D721Med (cell line): ENCODE measurements at places on chromosomes 2 and 18.

DNA sequence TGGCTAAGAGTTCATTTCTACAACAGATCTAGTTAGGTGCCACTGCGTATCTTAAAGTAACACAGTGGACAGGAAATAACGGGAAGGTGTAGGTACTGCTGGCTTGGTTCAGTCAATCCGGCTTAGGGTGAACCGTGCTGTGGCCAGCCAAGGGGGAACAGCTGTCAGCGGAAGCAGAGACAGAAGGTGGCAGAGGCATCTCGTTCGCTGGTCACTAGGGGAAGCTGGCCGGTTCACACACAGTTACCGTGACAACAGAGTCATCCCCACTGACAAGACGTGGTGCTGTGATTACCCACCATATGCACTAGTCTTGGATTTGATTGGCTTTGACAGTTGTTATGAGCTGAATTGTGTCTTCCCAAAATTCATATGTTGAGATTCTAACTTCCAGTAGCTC is 58.8 kb upstream of the HDAC4 start:
- DNase-seq, result no peak

- no peak for DNase-seq
Measured at GRCh38 chr2:102094917-102095316, 47.6 kb upstream of the IL1R1 start.

DNA sequence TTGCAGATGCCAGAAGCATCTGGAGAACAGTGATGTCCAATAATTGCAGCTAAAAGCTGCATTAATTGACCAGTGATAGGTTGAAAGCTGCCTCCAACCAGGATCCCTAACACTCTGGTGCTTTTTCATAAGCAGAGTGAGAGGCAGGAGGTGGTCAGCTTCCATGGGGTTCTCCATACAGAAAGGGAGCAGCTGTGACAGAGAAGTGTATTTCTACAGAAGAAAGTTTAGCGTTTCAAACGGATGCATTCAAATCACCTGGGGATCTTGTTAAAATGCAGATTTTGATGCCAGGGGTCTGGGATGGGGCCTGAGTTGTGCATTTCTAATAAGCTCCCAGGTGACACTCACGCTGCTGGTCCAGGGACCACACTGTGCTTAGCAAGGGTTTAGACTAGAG is 216.5 kb upstream of the NRP2 start:
- no peak for DNase-seq

- no peak for DNase-seq
Measured at GRCh38 chr2:46170026-46170425, 127.2 kb upstream of the EPAS1 start.

- DNase-seq, result no peak
Measured at GRCh38 chr2:163436963-163437362, 298.8 kb downstream of the FIGN start.

GRCh38 chr2:145116834-145117725 is 597.2 kb upstream of the ZEB2 start:
- DNase-seq, result no peak

DNA sequence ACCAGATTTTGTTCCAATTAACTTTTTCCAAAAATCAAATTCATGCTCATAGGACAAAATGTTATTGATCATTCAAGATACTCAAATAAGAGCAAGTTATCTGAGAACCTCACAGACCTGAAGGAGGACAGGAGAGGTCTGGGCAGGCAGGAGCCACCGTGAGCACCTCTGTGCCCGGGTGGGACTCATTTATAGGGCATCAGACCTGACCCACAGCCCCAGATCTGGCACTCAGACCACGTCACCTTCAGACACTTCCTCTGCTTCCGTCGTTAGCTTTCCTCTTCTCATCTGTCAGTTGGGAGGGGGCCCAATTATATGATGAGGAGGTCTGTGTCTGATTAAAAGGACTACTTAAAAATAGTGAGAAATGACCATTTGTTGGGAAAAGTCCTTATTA is 169.4 kb downstream of the EIPR1 start:
- no peak for DNase-seq

GRCh38 chr18:13934676-13935075 is 19.3 kb upstream of the MC2R start:
- DNase-seq, result no peak

DNA sequence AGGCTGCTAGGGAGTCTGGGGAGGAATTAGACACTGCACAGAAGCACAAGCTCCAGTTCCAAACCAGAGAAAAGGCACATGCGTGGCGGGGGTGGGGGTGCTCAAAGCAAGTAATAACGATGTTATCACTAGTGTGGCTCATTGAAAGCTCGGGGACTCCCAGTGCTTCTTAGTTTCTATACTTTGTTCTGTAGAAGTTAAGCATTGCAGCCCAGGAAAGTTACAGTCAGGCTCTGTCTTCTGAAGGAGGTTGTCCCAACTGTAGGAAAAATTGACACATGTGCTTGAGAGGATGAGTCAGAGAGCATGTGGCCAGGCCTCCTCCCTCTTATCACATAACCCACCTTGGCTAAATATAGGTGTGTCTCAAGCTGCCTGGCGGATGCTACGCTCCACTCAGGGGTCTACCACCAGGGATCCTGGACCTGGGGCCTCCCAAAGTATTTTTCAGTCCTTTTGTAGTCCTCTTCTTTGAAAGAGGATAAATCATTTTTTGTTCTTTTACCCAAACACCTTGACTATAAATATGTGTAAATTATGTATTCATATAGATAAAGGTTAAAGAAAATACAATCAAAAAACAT is 3.8 kb downstream of the GALNT5 start:
- DNase-seq, result no peak

DNA sequence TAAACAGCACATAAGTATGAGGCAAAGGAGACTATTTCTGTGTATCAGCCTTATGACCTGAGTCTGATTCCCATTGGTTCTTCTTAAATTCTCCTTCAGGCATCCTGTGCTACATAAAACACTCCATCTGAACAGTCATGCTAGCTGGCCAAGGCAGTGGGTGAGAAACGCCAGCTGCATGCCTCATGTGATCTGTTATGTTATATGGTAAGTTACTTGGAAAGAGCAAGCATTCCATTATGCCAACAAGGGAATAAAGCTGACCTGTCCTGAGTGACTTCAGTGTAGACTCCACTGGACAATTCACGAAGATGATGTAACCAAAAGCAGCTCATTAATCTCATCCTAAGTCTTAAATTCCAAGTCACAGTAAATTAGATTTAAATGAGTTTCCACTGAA is 216.5 kb upstream of the FN1 start:
- no peak for DNase-seq

DNA sequence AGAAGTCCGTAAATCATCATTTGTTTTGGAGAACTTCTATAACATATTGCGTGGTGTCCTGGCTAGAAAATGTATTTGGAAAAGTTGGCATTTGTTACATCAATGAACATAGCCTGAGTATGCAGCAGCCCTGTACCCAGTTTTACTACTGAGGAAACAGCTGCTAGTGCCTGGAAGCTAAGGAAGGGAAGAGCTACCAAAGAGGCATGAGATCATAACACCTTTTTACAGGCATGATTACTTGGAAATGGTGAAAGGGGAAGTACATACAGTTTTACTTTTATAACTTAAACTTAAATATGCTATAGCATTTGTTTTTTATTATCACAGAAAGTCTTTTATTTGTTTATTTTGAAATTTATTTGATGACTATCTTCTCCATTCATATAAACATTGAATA is 128.4 kb upstream of the MC4R start:
- no peak for DNase-seq

DNA sequence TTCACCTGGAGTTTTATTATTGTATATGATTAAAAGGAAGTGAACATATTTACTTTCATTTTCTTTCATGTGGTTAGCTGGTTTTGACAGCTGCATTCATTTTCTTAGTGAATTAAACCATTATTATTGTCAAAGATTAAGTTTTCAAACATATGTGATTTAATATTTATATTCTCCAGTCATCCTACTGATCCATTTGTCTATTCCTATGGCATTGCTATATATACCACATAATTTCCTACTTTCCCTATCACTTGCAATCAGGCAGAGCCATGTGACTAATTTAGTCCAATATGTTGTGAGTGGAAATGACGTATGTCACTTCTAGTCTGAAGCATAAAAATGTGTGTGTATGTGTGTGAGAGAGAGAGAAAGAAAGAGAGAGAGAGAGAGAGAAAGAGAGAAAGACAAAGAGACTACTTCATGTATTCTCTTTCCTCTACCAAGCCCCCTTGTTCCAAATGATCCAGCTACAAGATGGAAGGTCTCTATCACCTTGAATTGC is 12.0 kb upstream of the TACR1 start:
- DNase-seq, result no peak

GRCh38 chr2:2942225-2942624 is 435.4 kb downstream of the EIPR1 start:
- no peak for DNase-seq

GRCh38 chr2:222572264-222572721 is 83.6 kb downstream of the FARSB start:
- no peak for DNase-seq

- no peak for DNase-seq
Measured at GRCh38 chr2:12127638-12128037, 381.2 kb downstream of the LPIN1 start.

DNA sequence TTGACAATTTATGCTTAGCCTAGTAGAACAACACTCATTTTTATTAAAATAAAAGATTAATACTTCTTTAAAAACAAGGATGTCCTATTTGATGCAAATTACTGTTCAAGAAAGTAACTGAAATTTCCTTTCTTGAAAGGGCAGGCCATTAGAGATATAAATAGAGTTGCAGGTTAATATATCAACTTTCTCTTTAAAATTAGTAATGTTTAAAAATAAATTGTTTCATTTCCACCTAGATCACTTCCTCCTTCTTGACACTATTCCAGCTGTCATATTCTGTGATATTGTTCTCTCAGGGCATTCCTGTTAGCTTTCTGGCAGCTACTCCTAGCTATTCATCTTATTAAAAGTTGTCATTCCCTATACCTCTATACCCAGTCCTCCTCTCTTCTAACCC is 357.9 kb upstream of the NRP2 start:
- DNase-seq, result no peak

DNA sequence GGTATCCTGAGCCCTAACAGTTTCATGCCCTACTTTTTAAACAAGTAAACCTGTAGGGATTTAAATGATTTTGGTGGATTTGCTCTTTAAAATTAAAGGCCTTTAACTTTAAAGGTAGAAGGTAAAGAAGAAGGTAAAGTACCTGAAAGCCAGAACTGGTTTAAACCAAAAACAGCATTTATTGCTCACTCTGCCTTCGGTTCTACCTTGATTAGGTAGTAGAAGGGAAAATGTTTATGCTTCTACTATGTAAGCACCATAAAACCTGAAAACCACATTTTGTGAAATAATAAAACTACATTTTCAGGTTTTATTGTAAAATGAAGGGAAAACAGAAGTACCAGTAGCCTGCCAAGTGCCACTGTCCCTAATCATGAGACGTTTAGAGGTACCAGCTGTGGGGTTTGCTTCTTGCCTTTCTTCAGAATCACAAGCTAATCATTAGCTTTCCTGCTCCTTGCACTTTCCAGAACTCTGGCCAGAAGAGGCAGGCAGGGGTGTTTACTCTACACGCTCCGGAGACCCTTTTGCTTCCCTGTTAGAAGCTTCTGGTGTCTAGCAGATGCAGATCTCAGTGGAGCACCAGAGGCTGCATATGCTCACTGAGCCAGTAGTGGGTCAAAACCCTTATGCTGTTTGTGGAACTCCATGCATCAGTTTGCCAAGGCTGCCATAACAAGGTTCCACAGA is 33.3 kb downstream of the RPIA start:
- no peak for DNase-seq

DNA sequence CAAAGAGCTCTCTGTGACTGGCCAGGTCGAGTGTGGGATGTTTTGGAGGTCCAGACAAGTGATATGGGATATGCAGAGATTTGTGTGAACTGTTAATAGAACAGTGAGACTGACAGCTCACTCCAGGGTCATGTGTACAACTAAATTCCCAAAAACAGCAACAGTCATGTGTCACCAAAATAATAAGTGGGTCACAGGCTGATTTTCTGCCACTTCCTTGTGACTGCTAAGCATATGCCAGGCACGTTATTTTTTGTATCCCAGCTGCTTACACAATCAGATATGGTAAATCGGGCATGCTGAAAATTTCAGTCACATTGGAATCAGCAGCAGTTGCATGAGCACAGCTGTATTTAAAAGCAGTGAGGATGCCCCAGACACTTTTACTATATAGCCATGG is 198.7 kb downstream of the PTGR3 start:
- DNase-seq, result no peak

GRCh38 chr2:3168230-3168891 is 209.3 kb downstream of the EIPR1 start:
- DNase-seq, result no peak

GRCh38 chr2:175414882-175415487 is 233.5 kb upstream of the ATP5MC3 start:
- DNase-seq, result no peak

- DNase-seq, result no peak
Measured at GRCh38 chr18:49022311-49023161, 71.8 kb upstream of the SMAD7 start.

- DNase-seq, result no peak
Measured at GRCh38 chr2:98478088-98478551, 33.5 kb downstream of the INPP4A start.

- DNase-seq, result no peak
Measured at GRCh38 chr2:38733300-38733971, 17.7 kb downstream of the SRSF7 start.

DNA sequence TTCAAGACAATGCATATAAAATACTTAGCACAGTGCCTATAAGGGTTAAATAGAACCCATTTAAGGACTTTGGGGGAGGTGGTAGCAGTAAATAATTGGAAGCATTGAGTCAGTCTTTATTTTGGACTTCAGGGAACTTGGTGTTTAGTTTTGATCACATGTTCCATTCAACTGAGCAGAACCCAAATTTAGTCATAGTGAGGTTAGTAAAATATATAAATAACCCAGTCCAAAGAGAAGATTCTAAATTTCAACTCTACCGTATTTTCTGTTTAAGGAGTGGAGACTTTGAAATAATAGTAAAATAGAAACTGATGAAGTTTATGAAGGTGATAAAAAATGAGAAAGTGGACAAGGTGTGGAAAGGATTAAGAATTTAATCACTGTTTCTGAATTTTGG is 19.7 kb downstream of the TWSG1 start:
- DNase-seq, result no peak

- no peak for DNase-seq
Measured at GRCh38 chr2:137951586-137951985, 12.7 kb upstream of the HNMT start.

- DNase-seq, result no peak
Measured at GRCh38 chr2:143489145-143489544, 359.9 kb downstream of the ARHGAP15 start.

DNA sequence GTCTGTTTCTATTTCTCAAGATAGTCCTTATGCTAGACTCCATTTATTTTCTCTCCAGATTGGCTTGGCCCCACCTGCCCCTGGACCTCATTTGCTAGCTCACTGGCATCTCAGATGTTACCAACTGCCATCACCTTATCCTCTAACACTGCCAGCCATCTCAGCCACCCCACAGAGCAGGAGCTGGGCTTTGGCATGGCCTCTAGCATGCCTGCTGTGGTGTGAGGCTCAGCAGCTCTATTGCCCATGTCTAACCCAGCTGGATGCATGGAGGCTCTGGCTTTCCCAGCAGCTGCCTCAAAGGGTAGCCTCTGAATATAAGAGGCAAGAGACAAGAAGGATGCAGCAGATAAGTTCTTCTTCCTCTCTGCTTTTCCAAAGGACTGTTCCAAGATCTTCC is 373.4 kb downstream of the TNS1 start:
- DNase-seq, result no peak

- no peak for DNase-seq
Measured at GRCh38 chr2:60415814-60416213, 137.6 kb downstream of the BCL11A start.

- no peak for DNase-seq
Measured at GRCh38 chr2:226835420-226835795, 446 bp upstream of the RHBDD1 start.
